ENCODE measurements at places on chromosomes 5 and 9.

- no peak for DNase-seq
Observed at GRCh38 chr5:136014049-136015002, 14.5 kb upstream of the TGFBI start.

DNA sequence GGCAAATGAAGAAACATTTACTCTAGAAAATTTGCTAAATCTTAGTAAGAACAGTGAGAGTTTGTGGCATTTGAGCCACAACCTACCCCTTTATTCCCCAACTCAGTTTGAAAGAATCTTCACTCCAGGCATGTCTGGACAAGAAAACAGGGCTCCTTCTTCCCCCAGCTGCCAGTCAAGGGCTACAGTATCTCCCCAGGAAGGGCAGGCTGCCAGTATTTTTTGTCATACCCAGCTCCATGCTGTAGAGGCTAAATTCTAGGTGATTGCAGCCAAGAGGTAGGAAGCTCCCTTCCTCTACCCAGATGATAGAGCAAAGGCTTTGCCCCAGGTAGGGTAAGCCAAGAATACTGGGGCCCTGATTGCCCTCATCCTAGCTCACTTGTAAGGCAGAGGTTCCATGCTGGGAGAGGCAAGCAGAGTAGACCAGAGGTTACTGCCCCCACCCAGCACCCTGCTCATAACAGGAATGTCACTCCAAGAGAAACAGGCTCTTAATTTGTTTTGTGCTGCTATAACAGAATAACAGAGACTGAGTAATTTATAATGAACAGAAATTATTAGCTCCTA is 20.0 kb upstream of the GRPEL2 start:
- DNase-seq: no peak

GRCh38 chr9:71929223-71929622 is 17.8 kb downstream of the C9orf85 start:
- DNase-seq: no peak

DNA sequence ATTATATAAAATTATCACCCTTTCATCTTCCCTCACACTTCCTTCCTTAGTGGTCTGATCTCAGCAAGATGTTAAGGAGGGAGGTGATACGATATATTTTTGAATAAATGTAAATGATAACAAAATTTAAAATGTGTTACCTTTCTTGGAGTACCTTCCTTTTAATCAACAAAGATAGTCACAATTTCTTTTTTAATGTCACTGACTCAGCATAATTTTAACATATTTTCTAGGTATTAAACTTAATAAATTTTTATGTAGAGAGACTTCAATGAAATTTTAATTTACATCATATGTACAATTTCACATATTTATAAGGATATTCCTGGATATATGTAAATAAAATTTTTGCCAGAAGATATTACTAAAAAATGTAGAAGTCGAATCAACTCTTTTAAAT is 125.0 kb upstream of the FBN2 start:
- DNase-seq: no peak

DNA sequence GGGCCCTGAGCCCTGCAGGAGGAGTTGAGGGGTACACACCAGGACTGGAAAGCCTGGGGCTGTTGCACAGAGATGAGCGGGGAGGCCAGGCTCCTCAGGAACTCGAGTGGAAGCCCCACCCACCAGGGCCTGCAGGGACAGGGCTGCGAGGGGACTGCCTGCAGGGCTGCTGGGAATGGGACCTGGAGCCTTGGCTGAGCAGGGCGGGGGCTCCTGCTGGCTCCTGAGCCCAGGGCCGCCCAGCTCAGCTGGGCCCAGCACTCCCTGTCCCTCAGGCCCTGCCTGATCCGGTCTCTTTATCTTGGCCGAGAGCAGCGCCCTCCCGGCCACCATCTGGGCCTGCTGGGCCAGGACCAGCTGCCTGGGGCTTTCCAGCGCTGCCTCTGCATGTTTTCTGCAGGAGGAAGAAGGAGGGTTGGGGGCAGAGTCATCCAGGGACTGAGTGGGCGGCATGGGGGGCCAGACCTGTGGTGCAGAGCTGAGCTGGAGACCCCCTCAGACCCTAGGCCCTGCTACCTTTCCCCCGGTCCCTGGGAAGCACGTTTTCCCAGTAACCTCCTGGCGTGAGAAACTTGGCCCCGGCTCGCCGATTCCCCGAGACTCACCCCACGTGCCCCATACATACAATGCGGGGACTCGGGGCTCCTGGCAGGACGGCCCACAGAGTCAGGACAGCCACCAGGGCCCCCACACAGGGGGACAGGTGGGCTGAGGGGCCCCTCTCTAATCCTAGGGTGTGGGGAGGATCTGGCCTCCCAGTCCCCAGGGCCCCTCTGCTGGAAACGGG is 9.4 kb downstream of the LCN12 start:
- no peak for DNase-seq

DNA sequence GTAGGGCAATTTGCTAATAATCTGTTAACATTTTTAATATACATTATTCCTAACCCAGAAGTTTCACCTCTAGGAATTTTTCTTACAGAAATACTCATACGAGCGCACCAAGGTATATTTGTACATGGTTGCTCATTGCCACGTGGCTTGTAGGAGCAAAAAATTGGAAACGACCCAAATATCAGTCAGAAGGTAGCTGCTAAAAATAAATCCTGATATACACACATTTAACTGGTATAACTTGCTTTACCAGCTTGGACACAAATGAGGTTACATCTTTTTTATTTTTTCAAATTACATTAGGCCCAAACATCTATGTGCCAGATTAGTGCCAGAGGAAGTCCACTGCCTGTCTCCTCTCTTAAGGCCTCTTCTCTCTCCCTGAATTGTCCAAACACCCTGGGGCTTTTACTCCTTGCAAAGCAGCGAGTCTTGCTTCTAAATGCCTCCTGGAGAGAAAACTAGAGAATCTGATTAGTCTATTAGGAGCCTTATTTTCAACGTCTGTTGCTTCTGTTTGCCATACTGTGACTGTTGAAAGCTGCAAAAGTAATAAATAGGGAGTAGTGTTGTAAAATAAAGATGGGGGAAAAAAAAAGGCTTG is 92.0 kb upstream of the SSBP2 start:
- DNase-seq: no peak

DNA sequence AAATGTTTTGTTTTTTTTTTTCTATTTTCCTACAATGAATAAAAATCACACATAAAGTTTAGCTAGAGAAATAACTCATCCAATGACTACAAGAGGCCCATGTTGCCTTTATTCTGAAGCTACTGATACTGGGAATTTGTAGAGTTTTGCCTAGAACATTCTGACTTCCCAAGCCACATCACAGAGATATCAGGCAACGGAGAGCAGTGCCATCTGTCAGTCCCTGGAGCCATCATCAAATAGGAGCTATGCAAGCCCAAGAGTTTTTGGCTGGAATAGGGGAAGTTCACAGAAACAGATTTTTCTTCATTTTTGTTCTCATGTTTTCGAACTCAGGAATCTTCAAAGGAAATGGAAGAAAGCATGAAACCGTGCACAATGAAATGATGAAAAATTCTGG is 896.6 kb downstream of the TLE1 start:
- DNase-seq: no peak

DNA sequence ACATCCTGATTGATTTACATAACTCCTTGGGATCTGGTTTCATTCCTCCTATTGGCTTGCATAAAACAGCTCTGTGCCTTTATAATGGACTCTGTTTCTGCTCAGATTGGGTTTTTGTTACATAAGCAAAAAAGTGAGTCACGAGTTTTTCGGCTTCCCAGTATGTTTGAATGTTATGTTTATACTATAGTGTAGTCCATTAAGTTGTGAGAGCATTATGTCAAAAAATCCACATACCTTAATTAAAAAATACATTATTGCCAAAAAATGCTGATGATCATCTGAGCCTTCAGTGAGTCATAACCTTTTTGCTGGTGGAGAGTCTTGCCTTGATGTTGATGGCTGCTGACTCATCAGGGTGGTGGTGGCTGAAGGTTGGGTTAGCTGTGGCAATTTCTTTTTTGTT is 144.6 kb downstream of the CCDC171 start:
- DNase-seq: peak; percentile 14

DNA sequence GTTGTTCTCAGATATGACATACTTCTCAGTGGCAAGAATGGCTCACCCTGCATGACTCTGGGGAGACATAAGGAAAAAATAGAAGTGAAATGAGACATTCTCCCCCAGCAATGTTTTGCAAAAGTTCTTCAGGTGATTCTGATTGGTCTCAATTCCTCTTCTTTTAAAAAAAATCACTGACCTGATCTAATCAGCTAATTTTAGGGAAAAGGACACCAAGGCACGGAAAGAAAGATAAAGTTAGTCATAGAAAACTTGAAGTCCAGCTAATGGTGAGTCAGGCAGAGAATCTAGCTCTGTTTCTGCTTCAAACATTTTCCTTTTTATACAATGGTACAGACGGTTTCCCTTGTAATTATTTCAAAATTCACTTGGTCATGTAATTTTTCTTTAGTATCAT is 1018.9 kb upstream of the ARRDC3 start:
- DNase-seq: no peak

DNA sequence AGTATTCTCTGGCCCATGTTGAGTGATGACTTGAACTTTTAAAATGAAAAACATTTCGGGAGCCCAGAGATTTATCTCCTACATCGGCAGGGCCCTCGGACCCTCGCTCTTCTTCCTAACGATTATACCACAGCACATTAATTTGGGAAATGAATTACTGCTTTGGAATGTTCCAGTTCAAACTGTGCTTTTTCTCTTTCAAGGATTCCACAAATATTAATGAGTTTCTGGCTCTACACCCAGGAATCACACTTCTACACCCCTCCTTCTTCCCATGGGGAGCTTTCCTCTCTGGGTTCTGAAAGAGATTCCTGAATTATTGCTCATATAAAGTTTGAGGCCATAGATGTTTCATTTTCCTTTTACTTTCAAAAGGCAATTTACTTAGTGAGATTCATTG is 41.2 kb downstream of the NSG2 start:
- DNase-seq: no peak

DNA sequence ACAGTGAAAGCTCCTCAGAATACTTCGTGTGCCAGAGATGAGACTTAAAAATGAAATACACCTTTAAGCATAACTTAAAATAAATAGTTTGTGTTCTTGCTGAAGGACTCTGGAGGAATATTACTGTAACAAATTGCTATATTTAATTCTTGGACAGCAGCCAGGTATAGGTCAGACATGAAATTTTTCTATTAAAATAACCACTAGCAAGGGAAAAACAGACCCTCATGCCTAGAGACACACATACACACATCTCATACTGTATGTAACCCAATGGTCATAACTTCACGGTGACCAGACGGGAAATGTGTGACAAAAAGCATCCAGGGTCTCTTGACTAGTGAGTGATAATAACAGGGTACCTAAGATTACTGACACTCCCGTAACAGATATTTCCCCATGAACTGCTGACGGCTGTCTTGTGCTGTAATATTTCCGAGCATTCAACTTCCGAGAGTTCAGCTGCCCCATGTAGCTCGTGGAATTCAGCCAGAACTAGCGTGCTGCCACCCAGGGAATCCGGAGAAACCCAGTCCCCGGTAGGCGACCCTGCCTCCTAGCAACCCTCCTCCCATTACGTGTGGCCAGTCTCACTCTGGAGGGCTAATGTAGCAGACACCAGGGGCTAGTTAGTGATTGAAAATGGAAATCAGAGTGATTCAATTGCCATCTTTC is 2295.1 kb upstream of the WWC1 start:
- DNase-seq: peak; percentile 7

- no peak for DNase-seq
Observed at GRCh38 chr5:9009931-9010651, 535.8 kb downstream of the SEMA5A start.

GRCh38 chr9:78009186-78009585 is 22.4 kb downstream of the GNAQ start:
- no peak for DNase-seq

DNA sequence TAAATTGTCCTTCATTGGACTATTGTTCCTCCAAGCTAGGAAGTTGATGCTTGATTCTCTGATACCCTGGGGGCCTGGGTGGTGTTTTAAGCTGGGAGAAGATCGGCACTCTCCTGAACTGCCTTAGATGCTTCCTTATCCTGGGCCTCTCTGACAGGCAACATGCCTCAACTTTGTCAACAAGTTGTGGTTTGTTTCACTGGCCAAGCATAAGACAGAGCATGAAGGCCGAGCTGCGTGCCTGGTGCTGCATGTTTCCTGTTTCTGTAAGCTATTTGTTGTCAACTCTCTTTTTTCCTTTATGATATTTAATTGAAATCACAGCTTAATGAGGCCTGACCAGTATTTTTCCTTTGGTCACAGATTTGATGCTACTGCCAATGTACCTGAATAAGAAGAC is 187.6 kb upstream of the TNC start:
- no peak for DNase-seq

DNA sequence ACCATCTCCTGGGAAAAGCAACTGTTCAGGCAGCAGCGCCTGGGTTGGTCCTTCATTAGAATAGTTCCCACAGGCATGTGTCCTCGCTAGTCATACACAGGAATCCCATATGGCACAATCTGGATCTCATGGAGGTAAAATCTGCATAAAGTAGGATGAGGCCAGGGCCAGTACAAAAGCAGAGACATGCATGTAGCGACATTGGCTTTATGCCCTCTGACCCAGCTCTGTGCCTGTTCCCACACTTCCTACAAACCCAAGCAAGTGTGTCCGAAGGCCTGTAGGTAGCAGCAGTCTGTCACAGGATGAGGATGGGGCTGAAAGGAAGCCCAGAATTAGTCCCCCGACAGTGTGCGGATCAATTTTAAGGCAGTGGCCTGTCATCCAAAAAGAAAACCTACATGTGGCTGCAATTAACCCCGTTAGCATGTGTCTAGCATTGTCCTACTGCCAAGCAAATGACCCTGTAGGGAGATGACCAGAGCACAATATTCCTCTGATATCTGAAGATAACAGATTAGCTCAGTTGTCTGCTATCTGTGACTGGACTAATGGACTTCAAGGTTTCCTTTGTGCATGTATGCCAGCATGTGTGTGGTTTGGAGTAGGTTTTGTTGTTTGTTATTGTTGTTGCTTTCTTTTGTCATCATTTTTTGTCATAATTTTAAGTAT is 178.8 kb downstream of the TMEM161B start:
- no peak for DNase-seq

- DNase-seq: no peak
Observed at GRCh38 chr9:137955224-137955570, 77.6 kb downstream of the CACNA1B start.

DNA sequence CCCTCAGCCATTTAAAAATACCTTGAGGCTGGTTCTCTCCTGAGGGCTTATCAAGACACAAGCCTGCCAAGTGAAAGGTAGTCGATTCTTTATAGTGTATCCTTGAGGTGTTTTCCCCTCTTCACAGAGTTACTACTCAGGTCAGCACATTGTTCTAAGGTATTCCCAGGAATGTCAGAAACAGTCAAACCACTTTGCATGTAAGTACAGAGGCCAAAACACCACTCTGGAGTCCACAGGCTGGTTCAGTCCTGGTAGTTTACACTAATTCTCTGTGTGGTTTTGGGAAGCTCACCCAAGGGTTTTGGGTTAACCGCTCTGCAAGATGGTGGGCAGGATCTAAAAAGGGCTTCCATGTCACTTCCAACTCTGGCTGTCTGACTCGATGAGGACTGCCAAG is 162.3 kb upstream of the PPP2R2B start:
- no peak for DNase-seq

DNA sequence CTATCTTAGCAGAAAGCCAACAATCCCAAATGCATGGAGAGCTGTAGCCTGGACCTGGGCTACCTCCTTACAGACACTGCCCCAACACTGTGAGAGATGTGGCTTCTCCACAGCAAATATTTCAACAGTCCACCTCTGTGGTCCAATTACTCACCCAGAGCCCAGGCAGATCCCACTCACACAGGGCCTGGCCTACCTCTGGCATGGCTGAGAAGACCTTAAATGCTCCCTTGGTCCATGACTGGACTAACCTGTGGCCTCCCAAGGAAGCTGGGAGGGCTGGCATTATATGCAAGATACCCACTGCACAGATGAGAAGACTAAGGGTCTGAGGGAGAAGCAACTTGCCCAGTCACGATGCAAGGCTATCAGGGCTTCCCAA is 22.8 kb upstream of the SLC25A51 start:
- DNase-seq: no peak

GRCh38 chr9:1875921-1876448 is 139.2 kb upstream of the SMARCA2 start:
- no peak for DNase-seq
